AG09309 (cell line): ENCODE measurements at places on chromosomes 16 and 17.

- no peak for DNase-seq
Measured at GRCh38 chr17:61368832-61369450, 30.7 kb upstream of the TBX2 start.

DNA sequence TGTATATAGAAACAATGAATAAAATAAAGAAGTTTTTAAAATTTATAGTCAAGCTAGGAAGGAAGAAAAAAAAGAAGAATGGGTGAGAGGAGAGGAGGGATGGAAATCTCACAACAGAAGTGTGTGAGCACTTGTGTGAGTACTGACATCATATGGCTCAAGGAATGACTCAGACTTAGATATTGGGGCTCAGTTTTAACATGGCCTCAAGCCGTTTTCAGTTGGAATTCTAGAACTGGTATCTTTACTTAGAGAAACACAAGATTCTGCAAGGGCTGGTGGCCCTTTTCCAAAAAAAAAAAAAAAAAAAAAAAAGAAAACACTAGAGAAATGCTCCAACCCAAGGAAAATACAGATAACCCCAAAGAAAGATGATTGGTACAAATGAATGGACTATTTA, 55.1 kb downstream of the STXBP4 start:
- no peak for DNase-seq

GRCh38 chr17:50219939-50220465, 18.6 kb upstream of the COL1A1 start:
- DNase-seq = no peak

DNA sequence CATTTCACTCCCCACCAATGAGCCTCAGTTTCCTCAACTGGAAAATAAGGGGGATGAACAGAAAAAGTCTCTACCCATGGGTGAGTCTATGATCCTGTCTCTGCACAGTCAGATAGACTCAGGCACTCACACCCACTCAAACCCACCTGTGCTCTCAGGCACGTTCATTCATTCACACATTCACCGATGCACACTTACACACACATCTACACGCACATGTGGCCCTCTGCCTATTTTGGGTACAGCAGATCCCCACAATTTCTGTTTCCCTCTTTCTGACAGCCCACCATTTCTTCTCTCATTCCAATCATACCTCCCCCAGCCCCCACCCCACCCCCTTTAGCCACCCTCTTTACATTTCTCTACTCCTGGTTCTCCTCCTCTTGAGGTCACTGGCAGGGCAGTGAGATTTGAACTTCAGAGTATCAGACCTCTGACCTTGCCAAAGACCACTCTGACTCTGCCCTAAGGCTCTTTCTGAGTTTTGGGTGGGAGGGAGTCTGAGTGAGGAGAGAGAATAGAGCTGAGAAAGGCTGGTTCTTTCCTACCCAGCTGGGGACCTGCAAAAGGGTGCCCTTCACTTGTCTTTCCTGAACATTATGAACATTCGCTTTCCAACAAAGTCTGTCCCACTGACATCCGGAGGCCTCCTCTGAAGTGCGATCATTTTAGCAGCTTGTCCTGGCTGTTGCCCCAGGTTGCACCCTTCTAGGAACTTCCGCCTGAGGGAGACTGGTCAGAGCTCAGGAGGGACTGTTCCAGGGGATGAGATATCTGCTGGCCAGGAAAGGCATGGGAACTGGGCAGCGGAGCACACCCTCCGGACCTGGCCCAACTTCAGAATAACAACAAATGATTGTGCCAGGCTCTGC, 10.1 kb upstream of the COL1A1 start:
- no peak for DNase-seq

DNA sequence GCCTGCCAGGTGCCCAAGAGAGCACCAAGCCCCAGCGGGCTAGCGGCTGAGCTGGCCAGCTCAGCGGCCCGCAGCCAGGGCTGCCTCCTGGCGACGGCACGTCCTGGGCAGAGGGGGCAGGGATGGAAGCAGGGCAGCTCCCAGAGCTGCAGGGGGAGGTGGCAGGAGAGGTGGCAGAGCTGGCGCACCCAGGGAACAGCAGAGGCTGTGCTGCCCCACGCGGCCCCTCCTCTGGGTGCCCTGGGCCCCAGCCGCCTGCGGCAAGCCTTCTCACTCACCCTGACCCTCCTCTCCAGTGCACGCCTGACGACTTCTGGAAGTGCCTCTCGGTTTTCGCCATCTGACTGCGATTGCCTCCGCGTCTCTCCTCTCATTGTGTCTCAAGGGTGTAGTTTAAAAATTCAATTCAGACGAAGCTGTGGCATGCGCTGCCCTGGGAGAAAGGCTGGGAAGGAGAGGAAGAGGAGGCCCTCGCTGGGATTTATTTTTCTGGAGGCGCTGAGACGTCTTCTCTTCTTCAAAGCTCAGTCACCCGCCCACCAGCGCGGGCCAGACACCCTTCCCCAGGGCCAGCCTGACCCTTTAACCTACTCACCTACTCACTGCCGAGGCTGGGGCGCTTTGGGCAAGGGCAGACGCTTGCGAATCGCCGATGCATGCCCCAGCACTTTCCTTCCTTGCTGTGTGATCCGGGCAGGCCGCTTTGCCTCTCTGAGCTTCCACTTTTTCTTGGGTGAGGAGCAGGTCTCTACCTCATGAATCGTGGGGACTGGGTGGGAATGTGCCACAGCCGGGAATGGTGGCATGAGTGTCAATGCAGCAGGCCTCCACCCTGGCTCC, 24.9 kb downstream of the GSE1 start:
- DNase-seq = no peak

GRCh38 chr17:16122697-16123434, 92.5 kb downstream of the NCOR1 start:
- no peak for DNase-seq

DNA sequence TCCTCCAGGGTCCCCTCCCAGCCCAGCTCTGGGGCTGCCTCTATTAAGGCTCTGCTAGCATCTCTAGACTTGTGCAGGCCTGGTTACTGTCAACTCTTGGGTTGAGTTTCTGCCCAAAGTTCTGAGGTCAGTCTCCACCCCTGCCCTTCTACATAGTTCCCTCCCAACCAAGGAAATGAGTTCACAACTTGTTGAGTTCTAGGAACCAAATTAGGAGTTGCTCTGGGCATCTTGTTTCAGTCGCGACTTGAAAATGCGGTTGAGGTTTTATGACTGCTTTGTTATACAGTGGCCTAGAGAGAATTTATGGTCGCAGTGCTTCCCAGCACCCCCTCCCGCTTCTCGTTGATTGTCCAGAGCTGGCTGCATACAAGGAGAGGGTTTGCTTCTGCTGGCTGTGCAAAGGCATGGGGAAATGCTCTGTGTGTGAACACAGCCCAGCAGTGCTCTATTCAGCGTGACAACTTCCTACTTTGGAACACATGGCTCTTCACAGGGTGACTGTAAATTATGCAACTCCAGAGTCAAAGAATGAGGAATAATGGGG, 20.2 kb downstream of the GNAO1 start:
- DNase-seq = no peak

DNA sequence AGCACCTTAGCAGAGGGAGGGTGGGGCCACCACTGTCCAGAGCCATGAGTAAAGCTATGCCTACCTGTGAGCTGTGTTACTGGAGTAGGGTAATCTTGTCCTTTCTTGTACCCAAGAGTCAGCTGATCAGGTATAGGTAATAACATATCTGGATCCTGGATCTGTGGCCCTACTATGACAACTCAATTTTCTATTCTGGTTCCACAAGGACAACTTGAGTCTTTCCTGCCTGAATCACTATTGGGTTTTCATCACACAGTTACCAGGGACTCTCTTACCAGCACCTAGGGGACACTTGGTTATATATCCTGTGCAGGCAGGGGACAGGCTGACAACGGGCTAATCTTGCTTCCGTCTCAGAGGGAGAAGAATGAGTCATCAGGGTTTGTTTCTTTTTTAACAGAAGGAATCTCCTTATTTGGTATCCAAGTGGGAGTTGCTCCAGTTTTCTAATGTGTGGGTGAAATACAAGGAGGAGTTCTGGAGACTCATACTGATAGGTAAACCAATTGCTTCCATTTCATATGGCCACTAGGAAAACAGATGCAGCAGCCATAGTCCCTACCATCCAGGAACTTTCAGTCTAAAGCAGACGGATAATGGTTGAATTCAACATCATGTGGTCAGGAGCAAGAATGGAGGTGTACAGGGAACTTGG, 6.8 kb downstream of the ZNF267 start:
- DNase-seq = no peak

- no peak for DNase-seq
Measured at GRCh38 chr16:66495440-66495839, 54.5 kb downstream of the TK2 start.

GRCh38 chr16:71216714-71217113, 13.8 kb downstream of the HYDIN start:
- DNase-seq = no peak

- no peak for DNase-seq
Measured at GRCh38 chr17:49288388-49288787, 57.8 kb upstream of the PHOSPHO1 start.

DNA sequence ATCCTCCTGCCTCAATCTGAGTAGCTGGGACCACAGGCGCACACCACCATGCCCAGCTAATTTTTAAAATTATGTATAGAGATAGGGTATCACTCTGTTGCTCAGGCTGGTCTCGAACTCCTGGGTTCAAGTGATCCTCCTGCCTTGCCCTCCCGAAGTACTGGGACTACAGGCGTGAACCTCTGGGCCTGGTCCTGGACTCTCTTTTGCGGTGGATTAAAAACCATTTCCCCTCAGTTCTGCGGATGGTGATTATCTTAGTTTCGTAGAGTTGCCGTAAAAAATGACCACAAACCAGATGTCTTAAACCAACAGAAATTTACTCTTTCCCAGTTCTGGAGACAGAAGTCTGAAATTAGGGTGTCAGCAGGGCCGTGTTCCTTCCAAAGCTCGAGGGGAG, 28.8 kb downstream of the MGAT5B start:
- no peak for DNase-seq

DNA sequence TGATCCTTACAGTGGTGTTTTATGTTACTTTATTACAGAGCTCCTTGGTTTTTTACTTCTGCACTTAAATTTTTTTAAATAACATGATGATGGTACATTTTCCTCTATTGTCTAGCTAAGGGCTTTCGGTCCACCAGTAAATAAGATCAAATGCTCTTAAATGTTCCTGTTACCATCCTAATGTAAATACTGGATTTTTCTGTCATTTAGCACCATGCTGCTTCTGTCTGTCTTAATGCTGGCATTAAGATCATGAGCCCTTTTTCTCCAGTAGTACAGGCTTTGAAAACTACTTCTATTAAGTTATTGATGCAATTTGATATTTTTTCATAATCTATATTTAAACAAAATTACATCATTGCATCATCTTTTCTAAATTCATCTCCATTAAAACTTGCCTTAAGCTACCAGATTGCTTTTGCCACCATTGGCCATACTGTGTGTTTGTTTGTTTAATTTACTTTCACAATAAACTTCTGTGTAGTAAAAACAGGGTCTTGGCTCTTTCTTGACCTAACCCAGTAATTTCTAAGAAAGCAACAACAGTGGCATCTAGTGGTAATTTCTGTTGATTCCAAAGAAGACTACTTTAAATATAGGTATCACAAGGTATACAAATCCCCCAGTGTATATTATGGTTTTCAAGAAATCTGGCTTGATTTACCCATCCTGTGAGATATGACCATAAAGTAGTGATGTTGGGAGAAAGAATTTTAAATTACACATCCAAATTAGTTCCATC, 9.0 kb upstream of the PHAF1 start:
- DNase-seq = no peak

GRCh38 chr16:67963292-67963661, 5.2 kb downstream of the SLC12A4 start:
- DNase-seq = no peak

DNA sequence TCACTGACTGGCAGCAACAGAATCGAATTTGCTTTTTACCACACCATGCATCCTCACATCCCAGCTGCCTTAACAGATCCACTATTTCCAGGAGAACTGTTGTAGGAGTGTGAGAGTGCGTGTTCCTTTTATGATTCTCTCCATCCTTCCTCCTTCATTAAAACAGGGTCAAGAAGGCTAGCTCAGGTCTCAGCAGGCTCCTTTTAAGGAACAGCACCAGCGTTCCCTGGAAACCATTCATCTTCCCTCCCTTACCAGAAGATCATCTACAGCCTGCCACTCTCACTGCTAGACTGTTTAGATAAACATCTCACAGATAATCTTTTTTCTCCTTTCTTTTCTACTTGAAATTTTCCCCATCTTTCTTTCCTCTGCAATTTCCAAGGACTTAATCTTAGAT, 1531.9 kb upstream of the CDH8 start:
- no peak for DNase-seq

DNA sequence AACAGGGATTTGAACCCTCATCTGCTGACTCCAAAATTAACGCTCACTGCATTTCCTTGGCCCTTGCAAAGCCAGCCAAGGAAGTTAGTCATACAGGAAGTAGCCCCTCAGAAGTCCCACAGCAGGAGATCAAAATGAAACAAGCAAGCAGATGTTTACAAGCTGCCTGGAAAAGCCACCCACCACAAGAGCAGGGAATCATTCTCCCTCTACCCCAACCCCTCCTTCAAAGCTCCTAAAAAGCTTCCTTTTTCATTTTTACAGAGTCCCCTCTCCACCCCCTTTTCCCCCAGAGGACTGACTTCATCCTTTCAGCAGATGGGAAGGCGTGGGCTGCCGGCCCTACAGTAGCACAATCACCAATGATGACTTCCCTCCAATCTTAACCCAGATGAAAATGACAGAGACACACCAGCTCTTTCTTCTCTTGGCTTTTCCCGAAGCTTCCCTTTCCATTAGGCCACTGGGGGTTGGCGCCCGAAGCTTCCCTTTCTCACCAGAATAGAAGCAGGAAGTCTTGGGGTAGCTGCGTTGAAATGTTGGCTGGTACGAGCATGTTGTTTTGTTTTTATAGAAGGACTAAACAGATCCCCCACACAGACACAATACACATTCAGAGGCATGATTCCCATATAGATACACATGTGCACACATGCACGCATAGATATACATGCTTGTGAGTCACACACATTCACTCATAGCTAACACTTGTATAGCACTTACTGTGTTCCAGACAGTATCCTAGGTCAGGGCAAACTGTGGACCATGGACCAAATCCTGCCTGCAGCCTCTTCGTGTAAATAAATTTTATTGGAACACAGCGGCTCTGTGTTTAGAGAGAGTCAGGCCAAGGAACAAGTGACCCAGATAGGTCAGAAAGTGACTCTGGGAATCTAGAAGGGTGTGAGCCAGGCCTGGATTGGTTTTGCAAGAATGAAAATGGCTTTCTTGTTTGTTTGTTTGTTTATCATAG, 17.4 kb downstream of the ITPRIPL2 start:
- DNase-seq = no peak

DNA sequence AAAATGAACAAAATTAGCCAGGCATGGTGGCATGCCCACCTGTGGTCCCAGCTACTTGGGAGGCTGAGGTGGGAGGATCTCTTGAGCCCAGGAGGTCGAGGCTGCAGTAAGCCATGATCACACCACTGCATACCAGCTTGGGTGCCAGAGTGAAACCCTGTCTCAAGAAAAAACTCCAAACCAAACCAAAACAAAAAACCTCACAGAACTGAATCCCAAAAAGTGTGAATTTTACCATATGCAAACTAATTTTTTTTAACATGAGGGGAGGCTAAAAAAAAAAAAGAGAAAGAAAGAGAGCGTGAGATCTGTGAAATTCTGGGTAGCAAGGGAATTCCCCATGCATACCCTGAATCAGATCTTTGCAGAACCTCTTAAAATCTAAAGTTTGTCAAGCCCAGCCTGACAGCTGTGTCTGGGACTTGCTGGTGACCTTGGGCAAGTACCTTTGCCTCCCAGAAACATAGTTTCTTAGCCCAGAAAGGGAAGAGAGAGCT, 17.1 kb upstream of the CDH1 start:
- no peak for DNase-seq

GRCh38 chr17:77374170-77374936, 233.6 kb downstream of the SEC14L1 start:
- DNase-seq = no peak
